Left ventricle myocardium inferior (tissue), 1 donor: ENCODE measurements at places on chromosomes 12 and 14. TPM values are rescaled to one million over a fixed set of nuclear protein-coding genes. Genes with fewer than 3 reads are reported as not detected.

GRCh38 chr12:45849289-45849688 lies 119.8 kb downstream of the ARID2 start:
- H3K27me3 ChIP-seq = no peaks in the 10 kb centered on the region
- no peak overlapping the region for H3K4me3 ChIP-seq
- peaks cover 22% of the 10 kb centered on the region for H3K4me1 ChIP-seq

DNA sequence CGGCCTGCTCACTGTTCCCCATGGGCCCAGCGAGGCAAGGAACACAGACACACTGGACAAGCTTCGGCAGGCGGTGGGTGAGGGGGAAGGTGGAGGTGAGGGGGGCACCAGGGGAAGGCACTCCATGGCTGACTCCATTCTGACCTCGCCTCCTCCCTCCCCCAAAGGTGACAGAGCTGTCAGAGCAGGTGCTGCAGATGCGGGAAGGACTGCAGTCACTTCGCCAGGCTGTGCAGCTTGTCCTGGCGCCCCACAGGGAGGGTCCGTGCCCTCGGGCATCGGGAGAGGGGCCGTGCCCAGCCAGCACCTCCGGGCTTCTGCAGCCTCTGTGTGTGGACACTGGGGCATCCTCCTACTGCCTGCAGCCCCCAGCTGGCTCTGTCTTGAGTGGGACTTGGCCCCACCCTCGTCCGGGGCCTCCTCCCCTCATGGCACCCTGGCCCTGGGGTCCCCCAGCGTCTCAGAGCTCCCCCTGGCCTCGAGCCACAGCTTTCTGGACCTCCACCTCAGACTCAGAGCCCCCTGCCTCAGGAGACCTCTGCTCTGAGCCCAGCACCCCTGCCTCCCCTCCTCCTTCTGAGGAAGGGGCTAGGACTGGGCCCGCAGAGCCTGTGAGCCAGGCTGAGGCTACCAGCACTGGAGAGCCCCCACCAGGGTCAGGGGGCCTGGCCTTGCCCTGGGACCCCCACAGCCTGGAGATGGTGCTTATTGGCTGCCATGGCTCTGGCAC lies 10.6 kb downstream of the MCRS1 start:
- H3K4me1 ChIP-seq = peaks cover 27% of the 10 kb centered on the region
- H3K27me3 ChIP-seq = no peaks in the 10 kb centered on the region
- peaks cover 67% of the 10 kb centered on the region for H3K36me3 ChIP-seq
- no peak overlapping the region for H3K4me3 ChIP-seq
- peak overlapping the region; percentile 33 for H3K27ac ChIP-seq
- no peak for DNase-seq

DNA sequence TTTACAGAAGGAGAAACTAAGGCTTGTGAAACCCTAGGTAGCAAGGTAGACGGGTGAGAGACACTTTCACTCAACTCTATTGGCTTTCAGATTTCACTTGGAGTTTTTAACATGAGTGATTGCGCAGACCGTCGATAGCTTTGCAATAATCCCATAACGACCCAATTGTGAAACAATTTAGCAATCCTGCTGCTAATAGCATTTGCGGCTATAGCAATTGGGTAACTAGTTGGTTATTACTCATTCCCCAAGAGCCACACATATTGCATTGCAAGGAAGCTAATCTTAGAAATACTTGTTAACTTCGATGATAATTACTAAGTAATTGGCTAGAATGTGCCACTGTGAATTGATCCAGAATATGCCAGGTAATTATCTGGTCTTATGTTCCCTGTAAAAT lies 159.9 kb upstream of the NOS1 start:
- no peak overlapping the region for H3K4me3 ChIP-seq
- no peaks in the 10 kb centered on the region for H3K36me3 ChIP-seq
- peaks cover 34% of the 10 kb centered on the region for H3K4me1 ChIP-seq
- no peak overlapping the region for H3K27ac ChIP-seq
- no peaks in the 10 kb centered on the region for H3K27me3 ChIP-seq
- DNase-seq = no peak

DNA sequence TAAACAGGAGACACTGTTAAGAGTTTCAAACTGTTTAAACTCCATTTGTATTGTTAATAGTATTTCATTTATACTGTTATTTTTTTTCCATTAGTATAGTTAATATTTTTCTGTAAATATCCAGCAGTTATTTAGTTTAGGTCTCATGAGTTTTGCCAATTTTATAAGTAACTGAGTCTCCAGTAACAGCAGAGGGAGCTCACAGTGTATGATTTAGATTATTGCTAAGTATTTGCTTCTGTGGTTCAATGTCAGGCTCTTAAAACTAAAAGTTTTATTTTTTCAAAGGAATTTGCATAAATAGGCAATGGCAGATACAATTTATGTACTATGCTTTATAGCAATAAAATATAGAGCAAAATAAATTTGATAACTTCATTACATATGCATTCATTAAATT lies 209.7 kb downstream of the ATXN7L3B start:
- H3K27ac ChIP-seq = no peak overlapping the region
- H3K4me3 ChIP-seq = no peak overlapping the region
- no peak for DNase-seq
- H3K36me3 ChIP-seq = no peaks in the 10 kb centered on the region

- no peak for DNase-seq
- H3K4me3 ChIP-seq = no peak overlapping the region
- H3K27me3 ChIP-seq = no peaks in the 10 kb centered on the region
Measured at GRCh38 chr12:102016472-102016871, 45.3 kb downstream of the WASHC3 start.

- no peak overlapping the region for H3K27ac ChIP-seq
- H3K4me1 ChIP-seq = peaks cover 4% of the 10 kb centered on the region
- no peaks in the 10 kb centered on the region for H3K27me3 ChIP-seq
- no peaks in the 10 kb centered on the region for H3K36me3 ChIP-seq
- no peak overlapping the region for H3K4me3 ChIP-seq
- no peak for DNase-seq
Measured at GRCh38 chr12:55619354-55620138, 17.1 kb upstream of the OR10P1 start.

DNA sequence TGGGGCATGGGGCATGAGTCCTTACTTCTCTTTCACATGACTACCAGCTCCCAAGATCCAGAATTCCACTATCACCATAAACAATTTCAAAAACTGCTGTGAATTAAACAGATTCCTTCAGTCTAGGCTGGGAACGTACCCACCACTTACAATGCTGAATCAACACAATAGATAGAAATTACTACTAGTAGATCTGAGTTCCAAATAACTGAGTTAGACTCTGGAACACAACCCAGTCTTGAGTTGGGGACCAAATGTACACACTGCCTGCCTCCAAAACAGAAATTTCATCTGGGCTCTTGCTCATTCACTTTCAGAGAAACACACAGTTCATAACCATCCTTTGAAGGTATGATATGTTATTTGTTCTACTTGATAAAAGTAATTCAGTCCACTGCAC lies 8.9 kb downstream of the CORO1C start:
- peaks cover 94% of the 10 kb centered on the region for H3K4me1 ChIP-seq
- DNase-seq = no peak
- no peaks in the 10 kb centered on the region for H3K27me3 ChIP-seq
- no peaks in the 10 kb centered on the region for H3K36me3 ChIP-seq

DNA sequence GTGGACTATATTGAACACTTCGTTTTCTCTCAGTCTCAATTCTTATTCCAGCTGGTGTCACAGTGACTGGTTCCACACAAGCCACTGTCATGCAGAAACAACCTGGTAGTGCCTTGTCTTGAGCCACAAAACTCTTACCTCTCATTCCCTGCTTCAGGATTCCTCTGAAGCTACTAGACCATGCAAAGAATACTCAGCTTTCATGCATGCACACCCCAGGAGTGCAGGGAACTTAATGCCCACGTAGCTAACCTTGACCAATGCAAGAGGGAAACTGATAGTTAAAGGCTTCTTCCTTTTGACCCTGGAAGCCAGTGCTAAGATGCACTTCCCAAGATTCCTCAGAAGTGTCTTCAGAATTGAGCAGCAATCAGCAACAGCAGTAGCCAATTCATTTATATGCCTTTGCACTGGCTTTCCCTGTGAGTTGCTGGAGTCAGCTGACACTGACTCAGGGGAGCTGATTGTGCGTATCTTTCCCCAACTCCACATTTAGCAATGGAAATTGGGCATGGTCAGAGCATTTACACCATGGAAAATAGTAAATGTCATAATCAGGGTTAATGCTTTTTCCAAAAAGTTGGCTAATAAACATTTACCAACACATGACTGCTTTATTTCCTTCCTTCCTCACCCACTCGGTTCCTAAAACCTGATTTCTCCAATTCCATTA lies 113.6 kb upstream of the SLC35F4 start:
- no peak overlapping the region for H3K4me3 ChIP-seq
- DNase-seq = no peak
- H3K27ac ChIP-seq = no peak overlapping the region

The CFAP54 gene
- 0.16 TPM for total RNA-seq

The RERGL gene
- 0.69 TPM for total RNA-seq
